SK-N-MC (cell line): ENCODE measurements at places on chromosomes 13 and 19.

GRCh38 chr19:49879243-49879963 is 1.9 kb downstream of the TBC1D17 start:
- no peak for DNase-seq

- no peak for DNase-seq
Observed at GRCh38 chr19:1911098-1911497, 5.9 kb downstream of the ADAT3 start.

- DNase-seq, result no peak
Observed at GRCh38 chr13:66655847-66656454, 574.2 kb downstream of the PCDH9 start.

- DNase-seq, result no peak
Observed at GRCh38 chr13:42876270-42876714, 94.9 kb downstream of the FAM216B start.

- DNase-seq, result no peak
Observed at GRCh38 chr19:2171349-2172145, 7.8 kb downstream of the DOT1L start.

DNA sequence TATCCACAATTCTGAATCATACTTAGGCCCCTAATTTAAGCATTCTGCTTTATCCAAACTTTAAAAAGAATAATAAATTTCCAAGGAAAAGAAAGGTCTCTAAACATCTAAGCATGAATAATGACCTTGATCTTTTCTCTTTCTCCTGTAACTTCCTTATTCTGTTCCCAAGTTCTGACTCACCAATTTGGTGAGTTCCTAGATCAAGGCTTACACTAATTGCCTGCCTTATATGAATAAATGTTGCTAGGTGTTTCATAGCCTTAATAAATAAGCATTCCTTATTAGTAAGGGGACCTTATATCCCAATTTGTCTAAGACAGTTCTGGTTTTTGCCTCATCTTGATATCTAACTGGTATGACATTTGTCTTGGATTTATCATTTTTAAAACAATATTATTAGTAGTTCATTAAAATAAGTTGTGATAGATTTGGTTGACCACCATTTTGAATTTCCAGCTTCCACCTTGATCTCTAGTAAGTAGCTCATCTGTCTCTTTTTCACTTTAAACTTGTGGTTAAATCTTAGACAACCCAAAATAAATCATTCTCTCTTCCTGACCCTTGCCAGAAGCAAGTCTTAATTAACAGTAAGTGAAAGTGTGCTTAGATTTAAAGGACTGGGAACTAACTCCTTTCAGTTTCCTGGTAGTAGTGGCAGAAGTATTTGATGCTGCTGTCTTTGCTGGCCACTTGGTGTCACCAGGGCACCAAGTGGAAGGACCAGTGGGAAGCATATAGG is 121.2 kb upstream of the MLNR start:
- DNase-seq, result no peak

DNA sequence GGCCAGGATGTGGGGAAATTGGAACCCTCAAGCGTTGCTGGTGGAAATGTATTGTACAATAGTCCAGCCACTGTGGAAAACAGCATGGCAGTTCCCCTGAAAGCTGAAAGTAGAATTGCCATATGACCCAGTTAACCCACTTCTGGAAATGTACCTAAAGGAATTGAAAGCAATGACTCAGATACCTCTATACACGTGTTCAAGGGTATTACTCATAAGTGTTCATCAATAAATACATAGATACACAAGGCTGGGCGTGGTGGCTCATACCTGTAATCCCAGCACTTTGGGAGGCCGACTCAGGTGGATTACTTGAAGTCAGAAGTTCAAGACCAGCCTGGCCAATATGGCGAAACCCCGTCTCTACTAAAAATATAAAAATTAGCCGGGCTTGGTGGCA is 71.9 kb upstream of the IRS2 start:
- DNase-seq, result no peak

GRCh38 chr13:30711375-30711774 is 24.0 kb upstream of the ALOX5AP start:
- no peak for DNase-seq

- DNase-seq, result no peak
Observed at GRCh38 chr13:40589285-40590109, 76.9 kb downstream of the FOXO1 start.

- DNase-seq, result no peak
Observed at GRCh38 chr19:35267353-35267817, 1.4 kb upstream of the USF2 start.

- peak; percentile 44 for DNase-seq
Observed at GRCh38 chr13:40060296-40061007, 405.0 kb downstream of the COG6 start.

- no peak for DNase-seq
Observed at GRCh38 chr19:13859361-13859880, 17.5 kb upstream of the NANOS3 start.

DNA sequence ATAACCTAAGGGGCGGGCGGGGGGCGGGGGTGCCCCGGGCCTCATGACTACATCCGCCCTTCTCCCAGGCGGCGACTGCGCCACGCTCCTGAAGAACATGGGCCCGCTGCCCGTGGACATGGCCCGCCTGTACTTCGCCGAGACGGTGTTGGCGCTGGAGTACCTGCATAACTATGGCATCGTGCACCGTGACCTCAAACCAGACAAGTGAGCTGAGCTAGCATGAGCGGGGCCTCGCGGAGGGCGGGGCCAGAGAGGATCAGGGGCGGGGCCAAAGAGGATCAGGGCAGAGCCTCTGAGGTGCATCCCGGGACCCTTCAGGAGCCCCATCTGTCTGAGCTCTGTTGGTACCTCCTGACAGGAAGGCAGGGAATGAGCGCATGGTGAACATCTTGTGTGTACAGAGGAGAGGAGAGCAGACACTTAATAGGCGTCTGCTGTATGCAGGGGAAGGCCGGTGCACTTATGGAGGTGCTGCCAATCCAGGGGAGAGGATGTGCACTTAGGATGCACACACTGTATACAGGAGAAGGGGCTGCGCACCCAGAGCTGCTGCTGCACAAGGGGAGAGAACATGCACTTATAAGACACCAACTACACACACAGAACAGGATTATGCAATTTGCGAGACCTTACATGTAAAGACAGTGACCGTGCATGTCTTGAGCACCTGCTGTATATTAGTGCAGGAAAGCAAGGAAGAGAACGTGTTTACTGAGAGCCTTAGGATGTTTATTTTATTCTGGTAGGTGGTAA is 20.9 kb upstream of the PIK3R2 start:
- no peak for DNase-seq

GRCh38 chr19:13808856-13809255 is 13.6 kb downstream of the ZSWIM4 start:
- DNase-seq, result no peak

DNA sequence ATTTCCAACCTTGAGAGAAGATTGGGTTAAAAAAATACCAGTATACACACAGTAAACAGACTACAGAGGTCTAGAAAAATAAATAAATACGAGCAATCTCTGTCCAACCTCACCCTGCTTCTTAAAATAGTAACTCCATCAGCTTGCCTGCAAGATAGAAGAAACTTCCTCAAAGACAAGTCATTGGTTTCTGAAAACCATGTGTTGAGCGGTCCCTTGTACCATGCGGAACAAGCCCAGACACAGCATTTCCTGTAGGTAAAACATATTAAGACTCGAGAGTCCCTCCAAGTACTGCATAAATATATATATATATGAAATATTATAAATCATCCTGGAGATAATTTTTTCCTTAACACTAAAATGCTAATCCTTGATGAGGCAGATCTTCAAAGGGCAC is 157.4 kb downstream of the MZT1 start:
- no peak for DNase-seq

DNA sequence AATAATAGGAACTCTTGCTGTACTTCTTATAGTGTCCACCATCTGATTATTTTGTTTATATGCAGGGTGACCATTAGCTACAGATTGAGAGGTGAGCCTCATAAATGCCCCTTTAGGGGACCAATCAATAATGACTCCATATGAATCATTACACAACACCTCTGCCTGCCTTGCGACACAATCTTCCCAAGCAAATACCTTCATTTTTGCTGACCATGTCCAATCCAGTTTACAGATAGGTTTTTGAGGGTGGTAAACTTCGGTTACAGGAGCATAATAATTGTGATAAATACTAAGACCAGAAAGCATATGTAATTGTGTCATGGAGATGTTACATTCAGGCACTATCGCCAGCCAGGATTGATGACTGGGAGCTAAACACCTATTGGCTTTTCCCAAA is 23.6 kb upstream of the IL17D start:
- DNase-seq, result no peak

DNA sequence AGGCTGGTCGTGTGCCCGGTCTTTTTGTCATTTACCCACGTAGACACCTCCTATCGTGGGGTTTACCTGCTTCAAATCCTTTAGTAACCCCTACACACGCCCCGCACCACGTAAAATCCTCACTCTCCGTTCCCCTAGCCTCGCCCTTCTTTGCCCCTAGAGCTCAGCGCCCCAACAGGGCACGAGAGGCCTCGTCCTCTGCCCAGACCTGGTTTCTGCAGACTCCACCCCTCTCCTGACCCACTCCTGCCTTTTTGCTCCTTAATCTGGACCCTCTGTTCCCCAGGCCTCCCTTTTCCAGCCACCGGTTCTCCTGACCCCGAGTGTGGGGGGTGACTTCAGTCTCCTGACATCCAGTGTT is 412 bp downstream of the ZNF528 start:
- no peak for DNase-seq

- no peak for DNase-seq
Observed at GRCh38 chr13:97212601-97213040, 9.5 kb upstream of the MBNL2 start.

GRCh38 chr13:94327318-94327717 is 152.2 kb downstream of the DCT start:
- no peak for DNase-seq

- DNase-seq, result no peak
Observed at GRCh38 chr13:40662866-40663265, 3.6 kb downstream of the FOXO1 start.

DNA sequence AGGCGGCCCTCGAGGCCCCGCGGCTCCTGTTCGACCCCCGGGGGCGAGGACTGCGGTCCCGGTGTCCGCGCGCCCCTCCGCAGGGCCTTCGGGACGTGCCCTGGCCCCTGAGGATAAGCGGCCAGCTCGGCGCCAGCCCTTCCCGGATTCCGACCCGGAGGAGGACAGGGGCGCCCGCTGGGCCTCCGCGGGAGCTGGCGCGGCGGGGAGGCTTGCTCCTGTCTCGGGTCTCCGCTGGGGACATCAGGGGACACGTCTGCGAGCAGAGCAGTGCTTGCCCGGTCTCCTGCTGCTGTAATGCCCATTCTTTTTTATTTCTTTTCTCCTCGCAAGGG is 829 bp downstream of the B3GLCT start:
- no peak for DNase-seq

DNA sequence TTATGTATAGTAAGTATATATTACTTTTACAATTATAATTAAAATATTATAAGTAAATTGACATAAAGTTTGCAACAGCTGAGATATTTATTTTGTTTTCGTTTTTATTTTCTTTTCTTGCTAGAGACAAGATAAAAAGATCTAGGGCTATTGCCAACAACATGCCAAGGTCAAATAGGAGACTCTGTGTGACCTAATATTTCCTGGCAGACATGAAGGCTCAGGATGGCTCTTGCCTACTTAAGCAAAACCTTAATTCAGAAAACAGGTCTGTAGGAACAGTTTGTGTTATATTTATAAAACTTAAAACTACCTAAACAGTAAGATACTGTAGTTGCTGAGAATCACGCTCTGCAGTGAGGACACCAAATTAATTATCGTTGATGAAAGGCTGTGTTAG is 145.2 kb downstream of the RFC3 start:
- DNase-seq, result no peak

GRCh38 chr13:51638216-51638871 is 54.1 kb downstream of the WDFY2 start:
- DNase-seq, result peak; percentile 70

- DNase-seq, result no peak
Observed at GRCh38 chr19:19554074-19555023, 16.3 kb downstream of the CILP2 start.

GRCh38 chr19:19021115-19021514 is 12.2 kb downstream of the SUGP2 start:
- DNase-seq, result no peak

DNA sequence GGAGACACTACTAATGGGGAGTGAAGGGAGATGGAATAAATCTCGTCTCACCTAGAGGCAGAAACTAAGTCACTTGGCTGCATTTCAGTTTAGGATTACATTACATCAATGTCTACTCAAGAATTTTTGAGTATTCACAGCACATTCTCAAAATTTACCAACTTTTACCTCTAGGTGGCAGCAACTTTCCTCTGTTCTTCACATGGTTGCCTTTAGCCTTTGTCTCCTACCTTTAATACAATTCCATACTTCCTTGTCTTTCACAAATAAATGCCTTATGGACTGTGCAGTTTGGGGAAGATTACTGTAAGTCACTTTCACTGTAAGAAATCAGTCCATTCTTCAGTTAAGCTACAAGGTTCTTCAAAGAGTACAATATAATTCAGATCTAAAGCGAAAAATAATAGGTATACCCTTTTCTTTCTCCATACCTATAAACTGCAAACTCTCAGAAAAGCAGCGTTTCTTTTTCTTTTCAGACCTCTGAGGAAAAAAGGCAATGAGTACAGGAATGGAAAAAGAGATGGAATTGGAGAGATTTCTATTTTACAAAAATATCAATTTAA is 379.4 kb downstream of the KLF12 start:
- DNase-seq, result peak; percentile 87

DNA sequence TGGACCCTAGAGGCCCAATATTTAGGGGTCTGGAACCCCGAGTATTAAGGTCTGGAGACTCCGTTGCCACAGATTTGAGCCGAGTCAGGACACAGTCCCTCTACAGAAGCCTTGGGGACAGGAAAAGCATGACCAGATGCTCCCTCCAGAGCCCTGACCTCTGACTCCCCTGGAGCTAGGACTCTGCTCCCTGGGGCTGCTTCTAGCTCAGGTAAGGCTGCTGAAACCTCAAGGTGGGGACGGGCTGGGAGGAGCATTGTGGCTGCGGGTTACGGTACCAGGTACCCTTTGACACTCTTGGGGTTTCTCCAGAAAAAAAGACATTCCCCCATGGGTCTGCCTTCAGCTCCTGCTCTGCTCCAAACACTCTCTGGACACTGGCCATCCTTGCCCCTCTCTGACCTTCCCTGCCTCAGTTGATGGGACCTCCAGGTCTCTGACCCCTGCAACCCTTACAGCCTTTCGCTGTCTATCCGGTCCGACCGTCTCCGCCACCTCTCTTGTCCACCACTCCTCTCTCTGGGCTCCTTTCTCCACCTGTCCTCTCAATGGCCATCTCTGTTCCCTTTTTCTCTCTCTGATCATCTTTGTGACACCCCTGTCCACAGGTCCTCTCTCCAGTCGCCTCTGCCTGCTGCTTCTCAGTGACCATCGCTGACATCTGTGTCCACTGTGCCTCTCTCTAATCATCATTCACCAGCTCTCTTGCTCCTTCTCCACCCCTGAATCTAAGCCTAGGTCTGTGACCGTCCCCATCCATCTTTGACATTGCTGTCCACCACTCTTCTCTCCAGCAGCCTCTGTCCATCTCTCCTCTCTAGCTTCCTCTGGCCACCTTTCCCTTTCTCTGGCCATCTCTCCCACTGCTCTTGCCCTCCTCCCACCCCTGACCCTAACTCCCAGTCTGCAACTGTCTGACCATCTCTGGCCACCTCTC is 1.4 kb downstream of the LRFN3 start:
- no peak for DNase-seq

GRCh38 chr19:42655748-42656147 is 61.0 kb upstream of the CEACAM8 start:
- no peak for DNase-seq

GRCh38 chr19:38142176-38143035 is 81.6 kb downstream of the DPF1 start:
- DNase-seq, result no peak

GRCh38 chr19:33508431-33508830 is 13.2 kb downstream of the PEPD start:
- DNase-seq, result no peak

GRCh38 chr13:79710376-79710775 is 229.4 kb downstream of the NDFIP2 start:
- DNase-seq, result peak; percentile 40
